ENCODE measurements at places on chromosomes 4 and X. TPM values are rescaled to one million over a fixed set of nuclear protein-coding genes. Genes with fewer than 3 reads are reported as not detected.

Gene SRPK3
- total RNA-seq: 0.58 TPM

Gene ODAPH
- not detected for total RNA-seq

Gene CLDN22
- total RNA-seq: not detected

Gene HPSE
- 1.6 TPM for total RNA-seq

Gene MAGEA1
- total RNA-seq: not detected

Gene MAGEA9B
- not detected for total RNA-seq

Gene GPC3
- 1.6 TPM for total RNA-seq

Gene HAUS7
- total RNA-seq: 13.7 TPM
